D721Med (cell line): ENCODE measurements at places on chromosomes 2 and 18.
A peak's percentile ranks its signal among the peaks of the same experiment; 100 is the strongest.

GRCh38 chr2:104049981-104050380, 803.9 kb upstream of the POU3F3 start:
- no peak for DNase-seq

DNA sequence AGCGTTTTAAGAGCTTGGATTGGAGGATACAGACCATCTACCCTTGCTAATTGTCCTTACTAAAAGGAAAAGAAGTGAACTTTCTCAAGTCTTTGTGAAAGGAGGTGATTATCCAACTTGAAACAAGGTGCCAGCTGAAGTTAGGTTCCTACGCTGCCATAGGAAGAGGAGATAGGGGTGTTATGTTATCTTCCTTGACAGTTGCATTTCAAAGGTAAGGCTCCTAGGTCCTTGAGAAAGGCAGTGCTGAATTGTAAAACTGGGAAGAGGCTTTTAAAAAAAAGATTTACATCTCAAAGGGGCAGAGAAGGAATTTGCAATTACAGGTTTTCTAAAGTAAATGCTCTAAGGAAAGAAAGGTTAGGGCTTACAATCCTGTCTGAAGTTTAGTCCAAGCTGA, 810.2 kb upstream of the LRATD1 start:
- no peak for DNase-seq

GRCh38 chr2:152421521-152422370, 86.8 kb downstream of the FMNL2 start:
- DNase-seq: no peak

DNA sequence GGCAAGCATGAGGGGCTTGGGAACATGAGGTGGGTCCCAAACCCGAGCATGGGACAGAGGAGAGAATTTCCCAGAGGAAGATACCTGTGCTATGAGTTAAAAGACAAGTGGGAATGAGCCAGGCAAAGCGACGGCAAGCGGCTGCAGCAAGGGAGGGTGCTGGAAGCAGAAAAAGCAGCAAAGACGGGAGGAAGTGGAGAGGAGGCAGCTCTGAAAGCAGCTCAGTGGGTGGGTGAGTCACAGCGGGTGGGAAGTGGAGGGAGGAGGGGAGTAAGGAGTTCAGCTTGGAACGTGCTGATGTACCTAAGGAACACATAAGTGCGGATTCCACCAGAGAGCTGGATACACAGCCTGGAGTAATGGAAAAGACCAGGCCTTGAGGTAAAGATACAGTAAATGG, 41.4 kb downstream of the THUMPD2 start:
- DNase-seq: no peak

GRCh38 chr2:138335036-138335435, 166.5 kb upstream of the SPOPL start:
- DNase-seq: no peak

GRCh38 chr2:44952143-44952805, 10.8 kb downstream of the SIX3 start:
- DNase-seq: peak; percentile 68

DNA sequence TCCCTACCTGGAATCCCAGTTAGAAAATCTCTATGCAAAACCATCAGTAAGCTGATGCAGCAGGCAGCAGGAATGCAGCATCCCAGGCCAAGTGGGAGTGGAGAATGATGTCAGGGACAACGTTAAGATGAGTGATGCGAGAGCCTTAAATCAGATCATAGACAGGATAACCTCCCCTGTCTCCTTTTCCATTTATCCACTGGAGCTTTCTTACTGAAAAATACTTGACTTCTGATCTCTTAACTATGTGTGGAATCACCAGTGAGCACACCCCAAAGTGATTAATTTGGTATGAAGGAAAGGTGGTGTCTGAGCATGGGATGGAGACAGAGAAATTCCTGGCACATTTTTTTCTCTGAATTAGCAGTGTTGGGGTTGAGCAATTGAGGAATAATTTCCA, 98.0 kb downstream of the RND3 start:
- DNase-seq: no peak

- DNase-seq: no peak
Observed at GRCh38 chr2:68827666-68828065, 43.5 kb downstream of the BMP10 start.

- DNase-seq: no peak
Observed at GRCh38 chr2:55490554-55490953, 29.0 kb upstream of the CFAP36 start.

GRCh38 chr2:242085941-242086621, 216.6 kb downstream of the RTP5 start:
- DNase-seq: no peak

- no peak for DNase-seq
Observed at GRCh38 chr2:30252723-30253701, 21.7 kb downstream of the LBH start.

DNA sequence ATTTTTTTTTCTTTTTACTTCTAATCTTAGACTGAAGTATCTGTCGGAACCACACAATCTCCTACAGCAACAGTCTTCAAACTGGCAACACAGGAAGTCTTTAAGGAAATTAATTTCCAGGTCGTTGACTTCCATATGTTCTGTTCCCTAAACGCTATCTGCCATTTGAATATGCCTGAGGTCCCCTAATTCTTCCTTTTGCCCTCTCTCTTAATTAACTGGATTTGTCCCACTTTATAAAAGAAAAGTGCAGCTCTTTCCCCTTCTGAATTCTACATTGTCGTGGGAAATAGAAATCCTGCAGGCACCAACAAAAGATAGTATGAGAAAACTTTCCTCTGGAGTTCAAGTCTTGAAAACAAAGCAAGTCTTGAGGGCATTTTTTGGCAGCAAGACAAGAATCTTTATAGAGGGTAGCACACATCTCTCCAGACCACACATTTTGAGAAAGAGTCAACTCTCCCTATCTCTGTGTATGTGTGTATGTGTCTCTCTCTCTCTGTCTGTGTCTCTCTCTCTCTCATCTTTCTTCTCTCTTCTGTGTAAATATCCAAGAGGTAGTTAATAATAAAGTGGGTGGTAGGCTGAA, 879.8 kb downstream of the SOCS6 start:
- no peak for DNase-seq

GRCh38 chr2:197677056-197677455, 1.7 kb upstream of the RFTN2 start:
- DNase-seq: no peak

DNA sequence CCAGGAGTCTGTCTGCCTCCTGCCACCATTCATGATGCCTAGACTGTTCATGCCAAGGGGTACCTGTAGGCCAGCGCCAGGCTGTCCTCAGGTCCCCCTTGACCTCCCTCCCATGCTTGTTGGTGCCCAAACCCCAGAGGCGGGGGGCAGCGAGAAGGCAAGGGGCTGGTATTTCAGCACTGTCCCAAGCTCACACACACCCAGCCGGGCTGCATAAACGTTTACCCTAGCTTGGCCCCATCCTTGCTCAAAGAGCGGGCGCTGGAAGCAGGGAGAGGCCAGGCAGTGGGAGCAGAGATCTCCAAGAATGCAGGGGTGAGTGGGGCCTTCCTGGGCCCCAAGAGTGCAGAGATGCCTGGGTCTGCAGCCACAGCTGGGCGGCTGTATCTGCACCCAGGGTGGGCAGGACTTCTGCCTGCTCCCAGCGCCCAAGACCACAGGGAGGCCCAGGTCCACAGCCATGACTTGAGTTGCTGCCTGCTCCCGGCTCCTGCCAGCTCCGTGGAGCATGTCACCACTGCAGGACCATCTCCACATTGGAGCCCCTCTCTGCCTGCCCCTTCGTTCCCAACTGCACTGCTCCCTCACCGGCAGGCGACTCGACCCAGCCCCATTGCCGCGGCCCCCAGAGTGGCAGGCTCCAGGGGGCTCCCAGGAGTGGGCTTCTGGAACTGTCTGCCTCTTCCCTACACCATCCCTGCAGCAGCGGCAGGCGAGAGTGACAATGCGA, 616.6 kb downstream of the METTL4 start:
- no peak for DNase-seq

DNA sequence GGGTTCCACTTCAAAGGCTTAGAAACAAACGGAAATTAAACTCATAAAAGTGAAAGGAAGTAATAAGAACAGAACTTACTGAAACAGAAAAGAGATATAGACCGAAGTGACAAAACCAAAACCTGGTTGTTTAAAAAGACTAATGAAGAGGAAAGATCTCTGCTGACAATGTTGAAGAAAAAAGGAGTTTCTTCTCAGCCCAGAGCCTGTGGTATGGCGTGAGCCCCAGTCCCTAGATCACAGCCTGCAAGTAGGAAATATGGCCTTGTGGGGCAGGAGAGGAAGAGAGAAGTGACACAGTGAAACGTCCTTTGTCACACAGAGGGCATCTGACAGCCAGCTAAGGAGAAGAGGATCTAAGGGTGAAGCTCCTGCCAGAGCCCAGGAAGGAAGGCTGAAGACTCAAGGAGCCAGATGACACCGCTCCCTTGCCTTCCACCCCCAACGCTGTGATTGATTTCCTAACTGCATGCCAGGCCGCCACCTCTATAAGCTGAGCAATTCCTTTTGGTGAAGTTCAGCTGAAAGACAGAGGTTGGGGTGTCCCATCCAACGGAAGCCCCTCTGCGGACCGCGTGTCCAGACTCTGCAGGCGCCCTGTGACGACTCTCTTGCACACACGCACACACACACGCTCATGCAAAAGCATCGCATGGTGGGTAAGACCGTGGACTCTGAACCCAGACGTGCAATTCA, 141.1 kb downstream of the HDAC4 start:
- no peak for DNase-seq
